ENCODE measurements at places on chromosomes 1 and 21.
A peak's percentile ranks its signal among the peaks of the same experiment; 100 is the strongest.

- DNase-seq: no peak
Observed at GRCh38 chr1:183414365-183414764, 3.8 kb downstream of the NMNAT2 start.

DNA sequence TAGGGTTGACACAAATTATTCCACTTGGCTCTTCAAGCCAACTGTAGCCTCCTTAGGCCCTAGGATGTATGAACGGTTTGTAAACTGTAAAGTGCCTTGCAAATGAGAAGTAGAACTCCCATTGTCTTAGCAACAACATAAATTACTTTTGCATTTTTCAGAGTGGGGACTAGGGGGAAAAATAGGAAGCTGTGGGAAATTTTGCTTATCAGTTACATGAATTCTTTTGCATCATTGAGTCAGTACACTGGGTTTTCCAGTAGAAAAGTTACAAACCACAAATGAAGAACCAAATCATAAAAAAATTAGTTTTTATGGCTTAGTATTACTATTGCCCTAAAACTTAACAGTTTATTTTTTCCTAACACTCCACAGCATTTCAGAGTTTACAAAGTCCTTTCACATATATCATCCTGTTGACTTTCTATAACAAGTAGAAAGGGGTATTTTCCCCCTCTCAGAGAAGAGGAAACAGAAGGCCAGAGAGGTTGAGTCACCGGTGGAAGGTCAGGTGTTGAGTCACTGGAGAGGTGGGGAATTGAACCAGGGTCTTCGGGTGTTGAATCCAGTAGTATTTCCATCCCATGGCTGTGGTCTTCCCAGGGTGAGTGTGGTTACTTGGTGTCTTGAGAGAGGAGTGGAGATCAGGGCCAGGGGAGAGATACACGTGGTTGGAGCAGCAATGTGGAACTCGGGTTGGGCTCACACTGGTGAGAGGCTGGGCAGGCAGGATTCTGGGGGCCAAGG is 71.9 kb upstream of the USP24 start:
- DNase-seq: no peak

GRCh38 chr1:57198912-57199311 is 224.9 kb downstream of the DAB1 start:
- DNase-seq: no peak

DNA sequence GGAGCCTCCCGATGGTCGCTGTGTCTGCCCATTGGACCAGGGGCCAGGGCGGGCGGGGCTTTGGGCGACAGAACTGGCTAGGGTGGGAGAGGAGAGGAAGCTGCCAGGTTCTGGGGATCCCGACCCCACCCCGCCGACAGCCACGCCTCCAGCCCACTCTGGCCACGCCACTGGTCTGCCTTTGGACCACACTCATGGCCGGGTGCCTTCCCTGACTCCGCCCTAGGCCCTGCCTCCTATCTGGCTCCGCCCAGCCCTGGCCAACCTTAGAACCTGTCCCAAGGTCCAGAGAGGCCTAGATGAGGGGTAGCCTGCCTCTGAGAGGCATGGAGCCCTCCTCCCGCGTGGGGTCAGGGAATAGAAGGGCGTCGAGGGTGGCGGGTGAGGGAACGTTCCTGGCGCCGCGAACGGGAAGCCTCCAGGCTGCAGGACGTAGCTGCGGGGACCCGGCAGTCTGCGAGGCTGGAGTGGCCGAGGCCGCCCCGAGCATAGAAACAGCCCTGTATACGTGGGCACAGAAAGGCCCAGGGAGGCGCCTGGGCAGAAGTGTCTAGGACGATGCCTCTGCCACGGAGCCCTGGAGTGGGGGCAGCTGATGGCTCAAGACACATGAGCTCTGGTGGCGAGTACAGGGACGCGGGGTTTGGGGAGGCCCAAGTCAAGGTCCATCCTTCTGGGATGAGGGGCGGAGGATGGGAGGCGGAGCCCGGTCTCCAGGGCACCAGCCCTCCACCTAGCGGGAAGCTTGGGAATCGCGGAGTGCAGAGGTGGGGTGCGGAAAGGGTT is 11.5 kb upstream of the COL16A1 start:
- peak; percentile 9 for DNase-seq

GRCh38 chr1:119771770-119772169 is 3.1 kb upstream of the HMGCS2 start:
- no peak for DNase-seq

DNA sequence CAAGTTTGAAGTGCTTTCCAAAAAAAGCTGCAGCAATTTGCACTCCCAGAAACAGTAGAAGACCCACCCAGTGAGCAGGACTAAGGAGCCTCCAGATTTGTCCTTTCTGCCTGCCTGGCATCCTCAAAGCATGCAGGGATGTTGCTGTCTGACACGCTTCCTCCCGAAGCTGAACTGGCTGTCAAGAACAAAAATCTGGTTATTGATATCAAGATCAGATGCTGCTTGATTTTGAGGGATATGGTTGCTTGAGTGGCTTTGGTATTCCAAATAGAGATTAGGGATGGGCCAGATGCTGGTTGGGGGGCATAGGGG is 143.3 kb downstream of the MRPS6 start:
- no peak for DNase-seq

DNA sequence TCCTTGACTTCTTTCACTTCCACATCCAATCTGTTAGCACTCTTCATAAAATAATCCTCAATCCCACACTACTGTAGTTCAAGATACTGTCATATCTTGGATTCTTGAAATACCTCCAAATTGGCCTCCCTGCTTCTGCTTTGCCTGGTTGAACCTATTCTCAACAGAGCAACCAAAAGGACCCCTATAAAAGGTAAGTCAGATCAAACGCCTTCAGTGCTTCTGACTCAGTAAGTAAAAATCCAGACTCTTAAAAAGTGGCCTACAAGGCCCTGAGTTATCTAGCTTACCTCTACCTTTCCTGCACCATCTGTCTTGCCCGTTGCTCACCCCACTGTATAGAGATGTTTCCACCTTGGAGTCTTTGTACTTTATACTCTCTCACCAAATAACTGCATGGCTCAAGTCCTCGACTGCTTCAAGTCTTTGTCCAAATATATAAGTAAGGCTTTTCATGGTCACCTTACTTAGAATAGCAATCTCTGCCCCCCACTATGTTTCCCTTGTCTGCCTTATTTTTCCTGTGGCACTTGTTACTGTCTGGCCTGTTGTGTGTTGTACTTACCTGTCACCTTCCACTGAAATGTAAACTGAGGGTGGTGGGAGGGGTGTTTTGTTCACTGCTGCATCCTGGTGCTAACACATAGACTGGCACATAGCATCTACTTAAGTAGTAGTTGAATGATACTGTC is 5.1 kb upstream of the PIGV start:
- DNase-seq: no peak
